Effector memory CD4-positive, alpha-beta T cell (primary cell): ENCODE measurements at places on chromosomes 6 and 20.

DNA sequence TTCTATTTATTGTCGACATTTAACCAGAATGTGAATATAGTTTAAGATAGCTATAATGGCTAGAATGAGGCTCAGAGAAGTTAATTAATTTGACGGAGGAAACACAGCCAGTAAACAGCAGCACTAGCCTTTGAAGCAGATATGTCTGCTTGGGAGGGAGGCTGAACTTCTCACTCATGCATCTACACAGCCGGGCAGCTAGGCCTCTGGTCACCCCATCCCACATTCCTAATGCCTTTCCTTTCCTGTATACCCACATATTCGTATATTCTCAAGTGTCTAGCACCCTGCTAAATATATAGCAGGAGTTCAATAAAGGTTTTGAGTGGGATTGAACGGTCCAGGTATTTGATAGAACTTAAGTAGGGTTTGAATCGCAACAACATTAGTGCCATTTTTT lies 230.4 kb upstream of the PDE10A start:
- no peak for DNase-seq

DNA sequence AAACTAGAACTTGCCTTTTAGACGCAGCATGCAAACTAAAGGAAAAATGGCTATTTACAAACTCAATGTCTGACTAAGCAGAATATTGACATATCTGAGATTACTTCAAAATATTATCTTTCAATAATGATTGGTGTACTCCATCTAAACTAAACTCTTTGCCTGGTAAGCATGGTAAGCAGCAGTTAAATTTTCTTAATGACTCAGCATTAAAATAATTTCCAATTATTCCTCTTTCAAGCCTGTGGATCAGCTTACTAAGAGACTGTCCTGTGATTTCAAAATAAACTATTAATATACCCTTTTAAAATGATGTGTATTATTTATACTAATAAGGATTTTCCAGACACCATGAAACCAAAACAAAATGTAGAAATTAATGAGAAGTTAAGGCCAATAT lies 226.8 kb upstream of the THEMIS start:
- no peak for DNase-seq

DNA sequence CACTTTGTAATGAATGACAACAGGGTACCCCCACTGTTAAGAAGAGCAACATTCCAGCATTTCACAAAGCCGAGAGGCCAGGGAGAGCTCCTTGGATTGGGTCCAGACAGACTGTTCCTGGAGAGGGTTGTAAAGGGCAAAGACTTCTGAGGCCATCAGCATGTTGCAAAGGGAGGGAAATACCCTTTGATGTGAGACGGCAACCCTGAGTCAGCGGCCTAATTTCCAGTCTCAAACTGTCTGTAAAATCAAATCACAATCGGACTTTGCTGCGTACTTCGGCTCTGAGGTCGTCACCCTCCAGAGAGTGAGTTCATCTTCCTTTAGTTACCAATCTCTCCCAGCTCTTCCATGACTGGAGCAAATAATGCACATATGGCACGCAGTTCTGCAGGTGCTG lies 101.0 kb upstream of the DTNBP1 start:
- no peak for DNase-seq

DNA sequence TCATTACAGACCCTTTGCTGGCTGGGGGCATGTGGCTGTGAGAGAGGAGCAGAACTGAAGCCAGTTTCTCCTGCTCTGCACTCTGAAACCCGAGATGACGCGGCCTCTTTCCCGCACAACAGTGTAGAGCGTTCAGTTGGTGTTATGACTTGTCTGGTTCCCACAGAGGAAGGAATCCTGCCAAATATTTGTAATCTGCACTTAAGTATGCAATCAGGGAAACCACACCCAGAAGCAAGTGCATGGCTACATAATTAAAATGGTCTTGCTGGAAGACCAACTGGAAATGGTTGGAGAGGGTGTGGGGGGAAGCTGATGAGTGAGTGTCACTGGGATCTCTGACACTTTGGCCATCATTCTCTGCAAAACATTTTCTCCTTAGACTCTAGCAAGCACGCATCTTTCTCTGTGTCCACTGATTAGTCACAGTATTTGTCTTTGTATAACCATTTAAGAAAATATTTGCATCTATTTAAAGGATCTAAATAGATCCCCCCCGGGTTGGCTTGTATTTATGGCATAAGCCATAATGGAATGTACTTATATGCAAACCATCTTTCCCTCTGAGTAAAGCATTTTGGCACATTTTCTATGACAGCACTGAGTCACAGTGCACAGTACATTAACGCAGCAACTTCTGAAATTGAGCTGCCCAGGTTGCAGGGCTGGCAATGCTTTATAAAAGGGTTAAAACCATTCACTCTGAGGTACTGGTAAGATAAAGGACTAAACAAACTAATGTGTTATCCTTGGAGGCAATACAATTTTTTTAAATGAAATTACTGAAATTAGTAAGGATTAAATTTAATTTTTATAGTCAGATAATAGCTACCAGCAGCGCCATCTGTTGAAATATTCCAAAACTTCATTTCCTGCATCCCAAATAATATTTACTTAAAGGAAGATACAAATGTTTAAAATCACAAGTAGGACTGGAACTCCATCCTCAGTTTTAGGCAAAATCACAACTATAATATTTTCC lies 76.7 kb downstream of the FOXC1 start:
- no peak for DNase-seq

DNA sequence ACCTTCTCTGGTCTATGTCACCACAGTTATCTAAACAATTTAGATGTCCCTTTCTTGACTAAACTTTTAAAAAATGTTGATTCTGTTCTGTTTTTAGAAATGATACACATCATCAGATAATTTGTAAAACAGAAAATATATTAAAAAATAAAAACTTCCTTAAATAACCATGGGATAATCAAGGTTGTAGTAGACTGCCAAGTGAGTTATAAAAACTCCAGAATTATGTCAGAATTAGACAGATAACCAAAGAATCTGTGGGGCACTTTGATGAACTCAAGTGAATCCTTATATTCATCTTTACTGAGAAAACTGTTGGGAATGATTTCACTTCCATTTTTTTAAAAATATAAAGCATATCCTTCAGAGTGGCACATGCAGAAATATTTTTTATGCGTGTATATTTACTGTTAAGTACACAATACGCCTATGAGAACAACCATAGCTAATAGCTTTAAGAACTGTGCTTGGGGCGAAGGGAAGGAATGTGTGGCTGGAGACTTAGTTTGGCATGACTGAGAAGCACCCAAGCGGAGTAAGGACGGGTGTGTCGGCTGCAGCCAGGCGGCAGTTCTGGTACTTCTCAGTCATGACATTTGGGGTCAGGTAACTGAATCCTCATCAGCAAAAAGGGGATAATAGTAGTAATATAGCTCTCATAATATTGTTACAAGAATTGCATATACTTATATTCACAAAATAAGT lies 604.7 kb upstream of the CITED2 start:
- DNase-seq = no peak

DNA sequence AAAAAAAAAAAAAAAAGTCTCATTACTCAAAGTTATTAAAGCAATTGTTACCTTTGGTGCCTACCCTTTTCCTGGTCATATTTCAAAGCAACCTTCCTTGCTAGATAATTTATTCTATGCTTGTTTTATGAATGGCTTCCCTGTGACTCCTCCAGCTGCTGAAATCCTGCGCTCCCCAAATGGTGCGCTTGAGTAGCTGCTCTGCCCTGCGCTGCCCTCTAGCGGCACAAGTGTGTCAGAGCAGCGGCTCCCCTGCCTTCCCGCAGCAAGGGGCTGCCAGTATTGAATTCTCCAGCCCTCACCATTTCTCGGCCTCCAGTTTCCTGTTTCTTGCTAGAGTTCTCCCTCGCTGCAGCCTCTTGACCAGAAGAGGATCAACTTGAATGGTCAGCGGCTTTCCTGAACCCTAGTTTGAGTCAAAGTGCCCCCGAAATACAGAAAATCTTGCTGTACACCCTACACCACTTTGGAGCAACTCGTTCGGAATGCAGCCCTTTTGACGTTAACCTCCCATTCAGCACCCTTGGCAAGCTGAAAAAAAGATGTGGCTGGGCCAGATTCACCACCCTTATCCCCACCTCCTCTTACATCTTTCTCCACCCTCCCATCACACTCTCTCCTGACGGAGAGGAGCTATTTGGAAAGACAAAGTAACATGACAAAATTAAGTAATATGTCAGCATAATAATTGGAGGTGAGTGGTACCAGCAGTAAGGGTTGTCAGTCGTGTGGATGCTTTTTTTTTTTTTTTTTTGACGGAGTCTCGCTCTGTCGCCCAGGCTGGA lies 60.4 kb upstream of the KLHL31 start:
- DNase-seq = peak; percentile 61

DNA sequence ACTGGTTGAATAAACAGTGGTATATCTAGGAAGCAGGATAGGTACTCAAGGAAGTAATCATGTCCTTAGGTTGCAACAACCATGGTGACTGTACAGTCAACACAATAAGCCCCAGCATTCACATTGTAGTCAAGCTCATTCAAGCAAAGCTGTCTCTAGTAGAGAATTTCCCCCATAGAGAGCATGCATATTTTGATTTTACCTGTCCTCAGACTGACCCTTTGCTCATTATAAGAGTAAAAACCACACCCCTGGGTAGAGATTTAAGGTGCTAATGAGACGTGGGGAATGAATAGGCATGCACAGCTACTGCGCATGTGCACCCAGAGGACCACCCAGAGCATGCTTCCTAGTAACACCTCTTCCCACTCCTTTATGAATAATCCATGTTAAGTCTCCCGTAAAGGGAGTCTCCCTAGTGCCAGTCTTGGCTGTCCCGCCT lies 6.1 kb upstream of the RNF8 start:
- DNase-seq = no peak

GRCh38 chr6:132167929-132168892 lies 217.0 kb upstream of the CCN2 start:
- no peak for DNase-seq

GRCh38 chr20:8749986-8750385 lies 318.9 kb upstream of the PLCB4 start:
- no peak for DNase-seq

- DNase-seq = no peak
Observed at GRCh38 chr6:88089708-88090107, 42.1 kb downstream of the SPACA1 start.

- DNase-seq = no peak
Observed at GRCh38 chr6:155263373-155264063, at the start of gene CLDN20. TSS of gene CLDN20 (plus strand) at chr6:155264013. CDS start at chr6:155275720, 11,707 bp downstream.

- DNase-seq = no peak
Observed at GRCh38 chr20:54172532-54172855, 1.3 kb downstream of the CYP24A1 start.

DNA sequence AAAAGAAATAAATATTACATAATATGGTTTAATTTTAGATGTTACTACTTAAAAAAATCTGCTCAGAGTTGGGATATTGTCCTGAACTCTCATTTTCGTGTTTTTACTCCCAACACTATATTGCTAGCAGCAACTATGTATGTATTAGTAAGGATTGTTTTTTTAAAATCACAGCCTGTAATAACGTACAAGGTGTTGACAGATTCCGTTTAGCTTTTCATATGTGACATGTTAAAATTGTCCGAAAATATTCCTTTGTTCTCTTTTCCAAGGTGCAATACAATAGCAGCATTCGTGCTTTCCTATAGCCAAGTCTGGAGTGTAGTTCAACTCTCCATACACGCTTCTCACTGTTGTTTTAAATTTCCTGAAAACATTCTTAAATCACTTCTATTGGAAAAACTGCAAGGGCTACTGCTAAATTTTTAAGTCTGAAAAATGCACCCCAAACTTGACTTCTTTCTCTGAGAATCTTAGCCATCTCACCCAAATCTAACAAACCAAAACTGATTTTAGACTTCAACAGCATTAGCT lies 59.0 kb upstream of the HFE start:
- DNase-seq = no peak

DNA sequence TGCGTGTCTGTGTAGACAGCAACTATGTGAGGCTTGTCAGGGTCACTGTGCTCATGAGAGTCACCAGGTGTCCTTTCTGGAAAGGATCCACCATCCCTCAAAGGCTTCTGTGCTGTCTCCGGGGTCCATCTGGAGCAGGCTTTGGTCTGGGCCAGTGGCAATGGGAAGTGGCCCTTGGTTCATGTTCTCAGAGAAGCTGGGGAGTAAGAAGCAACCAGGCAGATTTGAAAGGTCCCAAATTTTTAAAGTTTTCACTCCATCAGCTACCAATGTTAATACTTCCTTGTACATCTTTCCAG lies 68.2 kb downstream of the GCNT2 start:
- no peak for DNase-seq

DNA sequence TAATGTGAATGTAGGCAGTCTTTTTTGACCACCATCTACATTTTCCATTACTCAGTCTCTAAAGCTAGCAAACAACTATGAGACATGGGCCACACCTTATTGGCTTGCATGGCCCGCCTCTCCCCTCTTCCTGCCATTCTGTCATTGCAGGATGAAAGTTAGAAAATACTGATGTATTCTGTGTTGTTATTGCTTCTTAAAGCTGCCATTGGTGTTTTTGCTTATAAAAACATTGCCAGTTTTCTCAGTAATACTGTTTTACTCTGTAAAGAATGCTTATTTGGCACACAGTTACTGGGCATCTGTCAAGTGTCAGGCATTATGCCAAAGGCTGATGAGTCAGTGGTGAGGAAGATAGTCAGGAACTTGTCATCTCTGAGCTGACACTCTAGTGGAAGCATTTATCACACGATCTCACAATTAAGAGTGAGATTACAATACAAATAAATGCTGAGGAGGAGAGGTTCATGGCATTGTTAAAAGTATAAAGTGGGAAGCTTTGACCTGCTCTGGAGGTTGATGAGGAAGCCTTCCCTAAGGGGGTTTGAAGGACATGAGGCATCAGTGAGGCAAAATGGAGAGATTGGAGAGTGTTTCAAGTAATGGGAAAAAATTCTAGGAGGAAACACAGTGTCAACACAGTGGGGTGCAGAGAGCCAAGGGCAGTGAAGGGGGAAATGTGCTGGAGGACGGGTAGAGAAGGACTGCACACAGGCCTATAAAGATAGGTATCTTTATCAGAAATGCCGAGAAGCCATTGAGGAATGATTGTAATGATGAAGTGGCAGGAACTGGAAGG lies 14.7 kb downstream of the KLHL32 start:
- DNase-seq = no peak

- no peak for DNase-seq
Observed at GRCh38 chr20:3245156-3245555, 6.2 kb upstream of the SLC4A11 start.

DNA sequence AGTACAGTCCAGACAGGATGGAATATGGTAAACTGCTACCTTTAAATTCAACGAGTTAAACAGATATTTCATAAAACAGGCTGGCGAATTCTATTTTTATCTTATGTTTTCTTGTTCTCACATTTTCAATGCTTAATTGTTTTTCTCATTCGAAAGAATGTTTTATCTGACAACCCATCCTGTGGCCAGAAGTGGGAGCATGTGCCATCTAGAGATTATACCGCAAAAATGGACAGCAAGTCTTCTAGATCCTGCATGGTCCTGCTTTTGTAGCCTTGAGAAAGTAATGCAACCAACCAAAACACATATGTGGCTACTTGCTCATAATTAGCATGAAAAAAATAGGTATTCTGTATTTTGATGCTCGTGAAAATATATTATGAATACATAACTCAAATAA lies 30.7 kb downstream of the TUBB2B start:
- no peak for DNase-seq

- no peak for DNase-seq
Observed at GRCh38 chr20:36119537-36119936, 35.0 kb upstream of the EPB41L1 start.

- no peak for DNase-seq
Observed at GRCh38 chr6:55450005-55450404, 122.7 kb downstream of the GFRAL start.
